Mesothelial cell of epicardium (in vitro differentiated cells): ENCODE measurements at places on chromosomes 16 and 17. TPM values are rescaled to one million over a fixed set of nuclear protein-coding genes. Genes with fewer than 3 reads are reported as not detected.

Gene ABCA3
- total RNA-seq: 3.5 to 3.9 TPM (median 3.6 TPM) in 3 replicates

- no peak for DNase-seq
Observed at GRCh38 chr16:50154420-50154950, 1.4 kb downstream of the TENT4B start.

- DNase-seq: peak; percentile 28
Observed at GRCh38 chr17:57667461-57667923, 77.6 kb downstream of the CCDC182 start.

DNA sequence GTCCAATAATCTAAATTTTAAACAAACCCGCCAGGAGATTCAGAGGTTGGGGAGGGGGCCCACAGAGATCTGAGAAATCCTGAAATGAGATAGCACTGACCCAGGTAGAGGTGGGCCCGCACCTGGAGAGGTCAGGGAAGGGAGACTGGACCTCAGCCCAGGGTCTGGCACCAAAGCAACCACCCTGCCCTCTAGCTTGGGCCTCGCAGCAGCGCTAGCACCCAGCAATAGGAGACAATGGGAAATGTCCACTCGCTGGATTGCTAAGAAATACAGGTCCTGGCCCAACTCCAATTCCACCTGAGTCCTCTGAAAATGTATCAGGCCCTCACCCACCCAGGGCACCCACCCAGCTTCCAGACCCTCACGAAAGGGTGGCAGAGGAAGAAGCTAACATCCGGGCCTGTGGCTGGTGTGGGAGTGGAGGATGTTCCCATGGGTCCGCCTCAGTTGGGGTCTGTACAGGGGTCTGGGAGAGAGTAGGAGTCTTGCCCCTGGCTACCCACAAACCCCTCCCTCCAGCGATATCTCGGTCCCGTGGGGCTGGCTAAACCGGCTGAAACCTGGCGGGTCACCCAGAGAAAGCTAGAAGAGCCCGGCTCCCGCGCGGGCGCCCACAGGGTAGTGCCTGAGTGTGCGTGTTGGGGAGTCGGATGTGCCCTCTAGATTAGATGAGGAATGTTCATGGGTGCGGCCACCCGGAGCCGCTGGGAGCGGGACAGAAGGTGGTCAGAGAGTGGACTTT lies 1.1 kb downstream of the PLLP start:
- no peak for DNase-seq

DNA sequence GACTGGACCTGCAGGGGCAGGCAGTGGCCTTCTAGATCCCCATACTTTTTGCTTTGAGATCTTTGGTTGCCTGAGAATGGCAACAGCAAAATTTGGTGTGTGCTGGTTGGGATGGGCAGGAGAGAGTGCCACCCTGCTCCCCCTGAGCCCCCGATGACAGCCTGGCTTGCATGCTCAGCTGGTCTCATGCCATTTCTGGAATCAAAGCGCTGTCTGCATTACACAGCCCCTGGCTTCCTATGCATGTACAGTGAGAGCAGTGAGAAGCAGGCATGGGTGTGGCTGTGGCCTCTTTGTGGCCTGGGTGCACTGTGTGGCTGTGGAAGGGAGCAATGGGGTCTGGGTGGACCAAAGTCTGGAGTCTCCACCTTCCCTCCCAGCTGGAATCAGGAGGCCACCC lies 47.7 kb downstream of the NKD1 start:
- no peak for DNase-seq

GRCh38 chr17:52383493-52384100 lies 225.1 kb upstream of the CA10 start:
- DNase-seq: peak; percentile 51

- DNase-seq: no peak
Observed at GRCh38 chr17:66717641-66718058, 117.3 kb upstream of the CACNG5 start.

Gene CENPT
- 71.5 to 73.8 TPM (median 73.8 TPM) in 3 replicates for total RNA-seq

DNA sequence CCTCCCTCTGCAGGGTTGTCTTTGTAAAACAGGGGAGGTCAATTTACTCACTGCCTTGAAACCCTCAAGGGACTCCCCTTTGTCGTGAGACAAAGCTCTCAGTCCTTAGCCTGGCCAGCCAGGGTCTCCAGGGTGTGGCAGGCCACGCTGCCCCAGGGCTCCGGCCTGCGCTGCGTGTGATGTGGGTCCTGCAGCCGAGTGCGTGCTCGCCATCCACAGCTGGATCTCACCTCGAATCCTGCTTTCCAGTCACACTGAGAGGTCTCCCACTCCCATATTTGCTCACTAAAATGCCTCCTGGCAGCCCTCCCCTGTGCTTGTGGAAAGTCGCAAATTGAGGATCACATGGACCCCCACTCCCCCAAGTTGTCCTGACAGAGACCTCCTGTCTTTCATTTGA lies 10.0 kb upstream of the CLEC18C start:
- DNase-seq: no peak

GRCh38 chr16:84648595-84649510 lies 542 bp downstream of the KLHL36 start:
- no peak for DNase-seq

- DNase-seq: no peak
Observed at GRCh38 chr17:34820248-34820801, 140.9 kb downstream of the CCT6B start.

Gene SEPTIN1
- 0.86 to 1.6 TPM (median 1.4 TPM) in 3 replicates for total RNA-seq

GRCh38 chr17:72079700-72080099 lies 41.1 kb upstream of the SOX9 start:
- no peak for DNase-seq

DNA sequence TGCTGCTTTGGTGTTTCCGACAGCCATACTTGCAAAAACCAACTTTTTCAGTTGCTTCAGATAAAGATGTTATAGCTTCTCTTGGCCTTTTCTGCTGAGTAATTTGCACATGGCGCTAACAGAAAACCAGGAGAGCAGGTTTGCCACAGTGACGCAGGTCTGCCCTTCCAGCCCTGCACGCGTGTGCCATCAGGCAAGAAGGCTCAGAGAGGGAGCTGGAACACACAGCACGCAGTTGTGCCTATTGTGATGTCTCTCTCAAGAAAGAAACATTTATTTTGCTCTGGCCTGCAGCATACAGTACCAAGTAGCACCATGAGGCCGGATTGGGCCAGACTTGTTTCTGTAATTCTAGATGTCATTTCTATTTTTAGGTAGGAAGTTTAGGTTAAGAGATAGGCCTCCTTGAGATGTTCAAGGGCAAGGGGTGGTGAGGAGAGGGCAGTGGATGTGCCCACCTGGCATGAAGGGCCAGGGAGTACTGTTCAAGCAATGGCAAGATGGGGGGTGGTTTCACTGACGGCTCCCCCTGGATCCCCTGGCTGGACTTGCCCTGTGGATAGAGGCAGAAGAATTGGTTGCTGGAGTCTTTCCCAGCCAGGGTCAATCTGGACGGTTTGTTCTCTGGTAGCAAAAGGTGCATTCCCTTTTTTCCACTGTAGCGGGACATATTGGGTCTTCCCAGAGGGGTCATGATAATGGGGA lies 1.9 kb downstream of the CBX2 start:
- DNase-seq: no peak

Gene PTX4
- total RNA-seq: not detected in 3 replicates
